ENCODE measurements at places on chromosomes 1 and 21.
A peak's percentile ranks its signal among the peaks of the same experiment; 100 is the strongest.

- no peak for DNase-seq
These were observed 404.8 kb downstream of the KCTD3 start for GRCh38 chr1:215971793-215972441.

DNA sequence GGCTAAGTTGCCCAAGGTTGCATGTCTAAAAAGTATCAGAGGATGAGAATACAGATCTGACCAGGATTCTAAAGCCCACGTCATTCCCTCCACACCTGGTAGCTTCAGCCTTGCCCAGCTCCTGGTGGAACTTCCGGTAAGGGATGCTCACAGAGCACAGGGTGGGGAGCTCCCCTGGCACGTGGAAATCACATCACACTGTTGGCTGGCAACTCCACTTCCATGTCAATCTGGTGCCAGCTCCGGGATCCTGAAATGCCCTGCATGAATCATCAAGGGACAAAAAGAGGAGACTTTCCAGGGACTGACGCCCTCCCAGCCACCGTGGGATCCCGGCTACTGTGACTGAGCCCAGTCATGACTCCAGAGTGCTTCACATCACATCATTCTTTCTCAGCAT lies 12.4 kb upstream of the BCAR3 start:
- DNase-seq = no peak

GRCh38 chr1:87464022-87464490 lies 135.4 kb downstream of the LMO4 start:
- peak; percentile 8 for DNase-seq

DNA sequence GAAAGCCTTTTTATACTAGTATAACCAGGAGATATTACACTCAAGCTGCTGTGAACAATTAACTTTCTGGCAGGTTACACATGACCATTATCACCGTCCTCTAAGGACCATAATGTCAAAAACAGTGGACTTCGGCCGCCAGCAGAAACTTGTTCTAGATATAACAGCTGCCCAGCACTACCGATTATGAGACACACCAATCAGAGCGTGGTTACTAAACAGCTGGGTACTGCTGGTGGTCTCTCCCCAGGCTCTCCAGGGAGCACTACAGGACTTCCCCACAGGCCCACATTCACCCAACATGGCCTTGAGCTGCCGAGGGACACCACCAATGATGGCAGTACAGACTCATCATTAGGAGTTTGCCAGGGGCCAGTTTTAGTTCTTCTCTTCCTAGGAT lies 57.9 kb upstream of the CTBS start:
- no peak for DNase-seq

- no peak for DNase-seq
These were observed 20.1 kb downstream of the ADCY10 start for GRCh38 chr1:167893798-167894197.

DNA sequence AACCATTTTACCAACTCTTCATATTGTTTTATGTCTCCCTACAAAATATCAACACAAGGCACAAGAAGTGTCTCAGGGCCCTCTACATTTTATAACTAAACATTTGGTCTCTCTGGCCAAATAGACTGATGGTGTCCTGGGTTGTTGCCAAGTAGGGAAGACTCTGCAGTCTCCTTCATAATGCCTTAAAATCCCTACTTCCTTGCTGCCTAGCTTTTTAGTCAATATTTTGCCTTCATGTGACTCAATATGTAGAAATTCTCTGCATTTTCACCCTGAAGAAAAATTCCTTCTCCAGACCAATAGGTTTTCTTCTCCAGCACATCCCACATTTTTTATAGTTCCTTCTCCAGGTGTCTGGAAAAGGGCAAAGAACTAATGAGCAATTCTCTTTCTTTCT lies 72.6 kb upstream of the IPO9 start:
- no peak for DNase-seq

- no peak for DNase-seq
These were observed 239.6 kb upstream of the ADAMTS5 start for GRCh38 chr21:27206368-27206982.

DNA sequence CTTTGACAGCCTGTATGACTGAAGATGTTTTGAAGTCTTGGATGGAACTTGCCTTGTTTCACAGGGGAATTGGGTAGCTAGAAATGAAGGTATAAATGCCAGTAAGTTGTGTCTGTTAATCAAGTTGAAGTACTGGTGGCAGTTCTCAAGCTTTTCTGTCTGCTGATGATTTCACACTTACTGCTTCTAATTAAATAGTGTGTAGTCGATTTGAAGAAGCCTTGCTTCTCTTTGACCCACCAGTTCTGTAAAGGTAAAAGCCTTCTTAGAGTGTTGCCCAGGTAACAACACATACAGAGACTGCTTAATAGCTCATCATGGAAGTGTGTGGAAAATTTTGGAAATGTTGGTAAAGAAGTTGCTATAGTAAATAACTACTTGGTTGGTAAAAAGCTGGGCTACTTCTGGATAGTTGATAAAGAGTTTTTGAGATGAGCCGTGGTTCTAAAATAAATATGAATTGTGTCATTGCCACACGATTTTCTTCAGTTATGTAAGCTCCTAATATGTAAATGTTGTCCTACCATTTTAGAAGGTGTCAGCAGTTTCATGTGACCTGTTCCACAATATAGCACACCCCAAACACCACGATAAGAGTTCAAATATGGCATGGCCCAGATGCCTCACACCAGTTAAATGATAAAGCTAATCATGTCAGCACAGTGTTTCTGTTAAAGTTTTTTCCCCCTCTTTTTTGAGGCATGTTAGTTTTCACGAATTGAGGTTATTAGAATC lies 7.4 kb downstream of the RABGAP1L start:
- DNase-seq = no peak

GRCh38 chr1:3707298-3707938 lies 44.8 kb upstream of the CCDC27 start:
- no peak for DNase-seq

- DNase-seq = no peak
These were observed 22.0 kb downstream of the RLF start for GRCh38 chr1:40183055-40183710.

DNA sequence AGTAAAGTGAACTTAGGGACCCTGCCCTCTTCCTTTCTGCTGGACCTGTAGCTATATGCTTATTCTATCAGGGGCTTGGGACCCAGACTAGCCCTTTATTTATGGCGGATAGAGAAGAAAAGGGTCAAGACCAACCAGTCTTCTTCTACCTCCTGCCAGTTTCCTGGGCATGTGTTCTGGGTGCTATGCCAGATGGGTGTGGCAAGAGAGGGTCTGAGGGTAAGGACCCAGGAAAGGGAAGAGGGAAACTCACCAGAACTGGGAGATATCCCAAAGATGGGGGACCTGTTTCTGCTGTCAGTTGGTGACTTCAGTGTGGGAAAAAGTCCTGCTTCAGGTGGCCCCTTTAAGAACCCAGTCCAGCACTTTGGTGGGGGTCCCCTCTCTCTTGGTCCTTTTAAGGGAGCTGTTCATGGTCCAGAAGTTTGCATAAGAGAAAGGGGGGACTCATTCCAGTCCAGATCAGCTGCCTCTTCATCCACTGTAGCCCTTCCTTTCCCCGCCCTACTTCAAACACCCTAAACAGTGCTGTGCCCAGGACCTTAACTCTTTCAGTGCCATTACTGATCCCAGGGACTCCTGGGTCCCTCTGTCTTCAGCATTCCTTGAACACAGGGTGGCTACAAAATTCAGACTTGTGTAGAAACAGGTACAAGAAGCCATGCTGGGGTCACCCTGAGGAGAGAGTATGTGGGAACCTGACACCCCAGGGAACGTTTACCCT lies 18.4 kb downstream of the SSR2 start:
- DNase-seq = no peak

DNA sequence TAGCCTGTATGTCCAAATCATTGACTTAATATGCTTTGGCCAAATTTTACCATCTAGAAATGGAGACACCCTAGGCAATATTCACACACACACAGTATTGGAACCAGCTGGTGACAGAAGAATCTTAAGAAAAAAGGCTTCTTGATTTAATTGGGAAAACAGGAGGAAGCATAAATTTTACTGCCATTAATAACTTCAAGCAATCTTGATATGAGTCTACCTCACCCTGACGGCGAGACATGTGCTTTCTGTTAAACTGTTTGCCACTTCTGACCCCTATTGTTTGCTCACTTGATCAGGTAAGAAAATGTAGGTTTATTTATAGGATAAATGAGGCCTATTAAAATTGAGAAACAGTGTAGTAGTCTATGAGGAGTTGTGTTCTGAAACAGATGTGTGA lies 73.2 kb downstream of the KIFAP3 start:
- DNase-seq = no peak

DNA sequence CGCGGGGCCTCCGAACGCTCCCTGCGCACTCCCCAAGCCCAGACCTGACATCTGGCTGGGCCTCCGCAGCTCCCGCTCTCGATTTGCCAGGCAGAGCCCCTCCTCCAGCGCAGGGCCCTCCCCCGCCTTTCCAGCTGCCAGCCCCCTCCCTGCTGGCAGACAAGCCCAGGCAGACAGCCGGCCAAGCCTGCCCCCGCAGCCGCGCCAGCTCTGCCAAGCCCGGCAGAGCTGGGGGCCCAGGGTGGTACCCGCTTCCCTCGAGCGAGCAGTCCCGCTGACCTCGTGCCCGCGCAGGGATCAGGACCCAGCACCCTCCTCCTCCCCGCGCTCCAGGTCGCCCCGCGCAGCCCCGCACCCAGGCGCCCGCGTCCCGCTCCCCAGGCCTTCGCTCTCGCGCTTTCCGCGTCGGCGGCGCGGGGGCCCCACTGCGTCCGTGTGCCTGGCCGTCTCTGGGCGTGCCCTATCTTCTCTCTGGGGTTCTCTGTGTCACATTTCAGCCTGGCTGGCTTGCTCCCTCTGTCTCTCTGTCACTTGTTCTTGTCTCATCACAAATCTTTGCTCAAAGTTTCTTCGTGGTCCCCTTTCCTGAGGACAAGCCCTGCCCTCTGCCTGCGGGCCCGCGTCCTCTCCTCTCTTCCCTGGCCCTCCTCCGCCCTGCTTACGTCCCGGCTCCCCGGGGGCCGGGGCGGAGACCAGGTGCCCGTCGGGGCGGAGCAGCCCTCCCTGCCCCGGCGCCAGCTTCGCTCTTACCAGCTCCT lies 580 bp downstream of the INKA2 start:
- DNase-seq = peak; percentile 63

DNA sequence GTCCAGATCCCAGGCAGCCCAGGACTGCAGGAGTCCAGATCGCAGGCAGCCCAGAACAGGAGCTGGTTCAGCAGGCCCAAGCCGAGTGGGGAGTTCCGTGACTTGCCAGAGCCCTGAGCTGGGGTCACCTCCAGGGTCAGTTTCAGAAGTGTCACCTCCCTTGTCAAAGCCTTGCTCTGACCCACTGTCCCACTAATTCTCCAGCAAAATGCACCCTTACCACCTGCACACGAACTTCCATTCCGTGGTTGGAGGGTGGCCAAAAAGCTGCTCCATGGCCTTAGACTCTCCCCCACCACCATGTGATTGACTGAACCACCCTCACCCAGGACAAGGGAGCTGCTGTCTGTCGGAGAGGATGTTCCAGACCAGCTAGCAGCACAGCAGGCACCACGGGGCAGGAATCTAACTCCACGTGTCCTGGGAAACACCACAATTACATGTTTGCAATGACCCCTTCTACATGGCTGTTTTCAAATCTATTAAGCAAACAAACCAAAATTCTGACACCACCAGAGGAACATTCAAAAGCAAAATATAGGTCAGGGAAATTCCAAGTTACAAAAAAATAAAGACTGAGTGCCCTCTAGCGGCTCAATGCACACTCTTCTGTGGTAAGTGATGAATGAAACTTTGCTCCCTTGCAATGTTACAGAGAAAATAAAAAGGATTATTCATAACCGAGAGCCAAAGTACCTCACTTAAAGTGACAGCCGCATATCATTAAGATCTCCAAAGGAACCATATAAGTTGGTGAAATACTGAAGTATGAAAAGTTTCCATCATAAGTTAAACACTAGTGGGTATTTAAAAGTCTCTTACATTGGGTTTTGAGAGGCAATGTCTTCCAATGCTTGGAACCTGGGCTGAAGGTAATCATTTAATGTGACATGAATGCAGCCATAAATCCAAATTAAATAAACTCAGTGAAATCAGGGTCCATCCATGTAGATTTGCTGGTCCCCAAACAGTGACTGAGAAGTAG lies 76.3 kb downstream of the NPHP4 start:
- peak; percentile 58 for DNase-seq

GRCh38 chr1:235802573-235803346 lies 63.9 kb downstream of the LYST start:
- DNase-seq = no peak

Measured in frontal cortex (tissue), 4 donors.